ENCODE measurements at places on chromosomes 7 and 10.

DNA sequence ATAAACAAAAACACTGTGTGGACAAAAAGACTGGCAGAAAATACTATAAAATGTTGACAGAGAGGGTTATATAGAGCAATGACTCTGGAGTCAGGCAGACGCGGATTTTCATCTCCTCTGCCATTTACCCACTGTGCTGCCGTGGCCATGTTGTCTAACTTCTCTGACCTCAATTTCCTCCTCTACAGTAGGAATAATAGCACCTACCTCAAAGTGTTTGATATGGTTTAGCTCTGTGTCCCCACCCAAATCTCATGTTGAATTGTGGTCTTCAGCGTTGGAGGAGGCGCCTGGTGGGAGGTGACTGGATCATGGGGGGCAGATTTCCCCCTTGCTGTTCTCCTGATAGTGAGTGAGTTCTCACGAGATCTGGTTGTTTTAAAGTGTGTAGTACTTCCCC, 78.2 kb upstream of the CALN1 start:
- H3K27ac ChIP-seq: no peak overlapping the region
- no peaks in the 10 kb centered on the region for H3K27me3 ChIP-seq
- no peak overlapping the region for H3K4me3 ChIP-seq
- H3K36me3 ChIP-seq: no peaks in the 10 kb centered on the region
- DNase-seq: no peak

GRCh38 chr7:157727964-157728615, 391.3 kb downstream of the DNAJB6 start:
- no peaks in the 10 kb centered on the region for H3K27me3 ChIP-seq
- H3K27ac ChIP-seq: no peak overlapping the region
- H3K36me3 ChIP-seq: no peaks in the 10 kb centered on the region
- no peak for DNase-seq
- no peak overlapping the region for H3K4me3 ChIP-seq
- no peaks in the 10 kb centered on the region for H3K4me1 ChIP-seq

DNA sequence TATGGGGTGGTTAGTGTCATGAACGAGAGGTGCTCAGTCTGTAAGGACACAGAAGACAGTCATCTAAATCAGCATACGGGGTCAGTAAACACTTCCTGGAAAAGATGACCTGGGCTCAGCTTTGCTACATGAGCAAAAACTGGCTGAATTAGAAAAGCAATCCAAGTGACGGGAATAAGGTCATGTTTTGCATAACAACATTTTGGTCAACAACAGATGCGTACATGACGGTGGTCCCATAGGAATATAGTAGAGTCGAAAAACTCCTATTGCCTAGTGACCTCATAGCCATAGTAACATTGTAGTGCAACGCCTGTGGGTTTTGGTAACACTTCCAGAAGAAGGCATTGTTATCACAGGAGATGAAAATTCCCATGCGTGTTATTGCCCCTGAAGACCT, 92.9 kb downstream of the CTNNA3 start:
- no peaks in the 10 kb centered on the region for H3K36me3 ChIP-seq
- DNase-seq: no peak
- no peaks in the 10 kb centered on the region for H3K4me1 ChIP-seq
- no peak overlapping the region for H3K4me3 ChIP-seq
- no peaks in the 10 kb centered on the region for H3K27me3 ChIP-seq
- no peak overlapping the region for H3K27ac ChIP-seq

DNA sequence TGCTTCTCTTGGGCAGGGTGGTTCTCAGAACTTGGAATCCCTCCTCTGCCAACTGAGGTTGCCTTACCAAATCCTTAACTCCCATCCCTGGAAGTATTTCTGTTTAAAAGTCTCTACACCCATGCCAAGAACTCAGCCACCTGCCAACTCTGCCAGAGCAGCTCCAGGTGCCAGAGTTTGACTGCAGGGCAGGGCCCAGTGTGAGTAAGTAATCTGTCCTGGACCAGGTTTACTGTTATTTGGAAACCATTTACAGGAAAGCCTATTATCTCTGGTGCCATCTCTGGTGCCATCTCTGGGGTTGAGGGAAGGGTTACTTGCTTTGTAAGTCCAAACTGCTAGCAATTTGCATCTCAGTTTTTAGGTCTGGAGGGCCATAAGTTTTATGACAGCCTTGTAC, 2.5 kb downstream of the TSPAN15 start:
- no peaks in the 10 kb centered on the region for H3K27me3 ChIP-seq
- H3K27ac ChIP-seq: no peak overlapping the region
- no peak overlapping the region for H3K4me3 ChIP-seq
- no peaks in the 10 kb centered on the region for H3K36me3 ChIP-seq
- H3K4me1 ChIP-seq: peaks cover 42% of the 10 kb centered on the region

DNA sequence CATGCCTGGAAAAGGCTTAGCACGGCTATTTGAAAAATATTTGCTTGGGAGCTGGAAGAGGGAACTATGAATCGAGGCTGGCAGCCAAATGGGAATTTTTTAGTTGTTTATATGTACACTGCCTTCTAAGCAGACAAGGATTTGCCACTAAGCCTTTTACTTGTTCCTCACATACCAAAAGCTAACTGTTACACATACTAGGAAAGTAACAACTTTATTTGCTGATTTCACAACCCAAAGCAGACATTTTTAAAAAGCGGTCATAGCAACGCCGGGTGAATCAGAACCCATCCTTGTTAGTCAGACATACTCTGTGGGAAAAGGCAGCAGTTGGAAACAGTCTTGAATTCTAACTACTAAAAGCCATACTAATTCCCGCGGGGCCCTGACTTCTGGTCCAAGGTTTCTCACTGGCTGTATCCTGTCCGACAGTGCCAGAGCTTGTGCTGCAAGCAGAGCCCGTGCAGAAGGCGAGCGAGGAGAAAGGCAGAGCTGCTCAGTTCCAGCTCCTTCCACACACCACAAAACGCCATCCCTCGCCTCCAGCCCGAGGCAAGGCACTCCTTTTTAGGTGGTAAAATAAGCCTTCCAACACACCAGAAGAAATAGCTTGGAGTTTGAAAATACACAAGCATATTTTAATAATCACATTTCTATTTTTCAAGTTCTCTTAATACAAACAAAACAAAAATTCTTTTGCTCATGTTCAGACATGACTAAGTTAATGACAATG, 89.2 kb downstream of the RNF216 start:
- peak overlapping the region; percentile 74 for H3K27ac ChIP-seq
- no peaks in the 10 kb centered on the region for H3K27me3 ChIP-seq
- peak; percentile 61 for DNase-seq

GRCh38 chr10:67607472-67607871, 88.5 kb downstream of the CTNNA3 start:
- H3K27me3 ChIP-seq: no peaks in the 10 kb centered on the region
- no peak overlapping the region for H3K27ac ChIP-seq
- no peak overlapping the region for H3K4me3 ChIP-seq
- H3K36me3 ChIP-seq: no peaks in the 10 kb centered on the region
- no peaks in the 10 kb centered on the region for H3K4me1 ChIP-seq

- no peaks in the 10 kb centered on the region for H3K27me3 ChIP-seq
- peaks cover 31% of the 10 kb centered on the region for H3K4me1 ChIP-seq
- peak; percentile 73 for DNase-seq
- no peaks in the 10 kb centered on the region for H3K36me3 ChIP-seq
- H3K4me3 ChIP-seq: peak within 1 kb of the TSS; percentile 95
- peak within 1 kb of the TSS; percentile 96 for H3K27ac ChIP-seq
Observed at GRCh38 chr10:104337985-104338735, at the start of gene ITPRIP. ITPRIP (minus strand) TSS chr10:104338465; CDS start chr10:104316051, 22,414 bp downstream.

GRCh38 chr10:122461367-122461728, at the start of gene HTRA1:
HTRA1 (plus strand) TSS chr10:122461553; CDS start chr10:122461653, 100 bp downstream.
- DNase-seq: peak; percentile 72
- no peaks in the 10 kb centered on the region for H3K27me3 ChIP-seq
- peak within 1 kb of the TSS; percentile 33 for H3K4me3 ChIP-seq
- no peak within 1 kb of the TSS for H3K27ac ChIP-seq
- H3K4me1 ChIP-seq: peaks cover 25% of the 10 kb centered on the region
- no peaks in the 10 kb centered on the region for H3K36me3 ChIP-seq

DNA sequence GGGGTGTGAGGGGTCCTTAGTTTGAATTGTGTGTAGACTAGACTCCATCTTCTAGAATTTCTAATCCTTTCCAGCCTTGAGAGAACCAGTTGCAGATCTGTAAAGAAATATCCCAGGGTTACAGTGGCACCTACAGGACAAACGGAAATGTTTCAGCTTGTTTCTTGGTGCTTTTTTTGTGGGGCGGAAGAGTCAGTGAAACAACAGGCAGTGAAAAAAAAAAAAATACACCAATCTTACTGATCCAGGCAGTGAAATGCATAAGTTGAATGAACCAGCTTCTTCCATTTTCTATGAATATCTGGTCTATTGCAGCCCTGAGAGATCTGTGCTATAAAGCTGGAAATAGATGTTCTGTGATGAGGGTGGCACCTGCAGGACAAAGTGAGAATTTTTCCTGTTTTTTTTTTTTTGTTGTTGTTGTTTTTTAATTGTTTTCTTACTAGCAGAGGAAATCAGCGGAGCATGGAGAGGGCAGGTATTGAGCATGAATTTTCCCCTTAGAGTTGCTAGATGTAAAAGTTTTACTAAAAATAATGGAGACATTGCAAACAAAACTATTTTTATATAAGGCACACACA, 81.9 kb upstream of the DYNC1I1 start:
- DNase-seq: no peak
- no peaks in the 10 kb centered on the region for H3K4me1 ChIP-seq
- H3K36me3 ChIP-seq: no peaks in the 10 kb centered on the region
- no peak overlapping the region for H3K4me3 ChIP-seq

DNA sequence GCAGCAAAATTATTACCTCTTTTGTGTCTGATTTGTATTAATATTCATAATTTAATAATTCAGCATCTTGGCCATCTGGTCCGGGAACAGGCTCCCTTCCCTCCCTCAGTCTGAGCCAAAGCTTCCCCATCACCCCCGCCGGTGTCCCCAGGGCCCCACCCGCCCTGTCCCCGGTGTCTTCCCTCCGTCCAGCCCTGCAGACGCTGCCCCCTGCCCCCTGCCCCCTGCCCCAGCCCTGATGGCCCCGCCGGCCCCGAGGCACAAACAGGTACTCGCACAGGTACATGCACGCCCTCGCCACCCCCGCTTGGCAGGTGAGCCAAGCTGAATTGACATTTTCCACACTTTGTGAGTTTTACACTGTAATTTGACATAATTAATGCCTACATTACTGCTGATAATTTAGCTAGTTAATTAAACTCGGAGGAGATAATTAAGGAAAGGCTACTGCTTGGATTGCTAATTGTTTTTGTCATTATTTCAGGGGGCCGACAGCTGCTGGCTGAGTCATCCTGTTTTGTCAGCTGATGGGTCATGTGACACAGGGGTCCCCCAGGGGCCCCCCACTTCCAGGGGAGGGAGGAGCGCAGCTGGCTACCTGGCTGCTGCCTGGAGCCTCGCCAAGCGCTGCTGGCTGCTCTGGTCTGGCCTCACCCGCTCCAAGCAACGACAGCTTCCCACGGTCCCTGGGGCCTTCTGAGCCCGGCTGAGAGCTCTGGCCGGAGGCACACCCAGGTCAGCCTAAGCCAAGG, 36.6 kb downstream of the MICALL2 start:
- no peak overlapping the region for H3K4me3 ChIP-seq
- H3K27me3 ChIP-seq: no peaks in the 10 kb centered on the region
- DNase-seq: peak; percentile 59

DNA sequence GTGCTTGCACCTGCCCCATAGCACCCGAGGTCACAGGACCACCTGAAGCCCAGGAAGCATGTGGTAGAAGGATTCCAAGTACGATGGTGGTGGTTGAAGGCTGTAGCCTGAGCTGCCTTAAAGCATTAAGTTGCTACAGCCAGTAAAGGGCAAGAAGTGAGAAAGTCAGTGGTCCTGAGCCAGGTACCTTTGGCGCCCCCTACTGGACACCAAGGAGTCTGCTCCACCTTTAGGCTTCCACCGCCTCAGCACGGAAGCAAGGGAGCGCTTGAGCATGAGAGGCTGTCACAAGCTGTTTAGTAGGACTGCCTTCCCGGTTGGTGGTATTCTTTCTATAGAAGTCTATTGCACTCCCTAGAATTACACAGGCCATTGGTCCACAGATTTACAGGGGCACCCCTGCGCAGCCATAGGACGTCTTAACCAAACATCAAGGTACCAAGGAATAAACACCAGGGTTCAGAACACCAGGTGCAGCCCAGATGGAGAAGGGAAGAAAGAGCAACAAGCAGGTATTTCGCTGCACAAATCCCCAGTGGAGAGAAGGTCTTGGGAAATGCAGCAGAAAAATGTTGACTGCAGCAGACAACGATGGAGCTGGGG, 2.2 kb downstream of the CRTAC1 start:
- H3K4me1 ChIP-seq: peaks cover 17% of the 10 kb centered on the region
- no peaks in the 10 kb centered on the region for H3K36me3 ChIP-seq
- H3K27ac ChIP-seq: no peak overlapping the region
- H3K4me3 ChIP-seq: no peak overlapping the region
- peak; percentile 75 for DNase-seq
- H3K27me3 ChIP-seq: no peaks in the 10 kb centered on the region

DNA sequence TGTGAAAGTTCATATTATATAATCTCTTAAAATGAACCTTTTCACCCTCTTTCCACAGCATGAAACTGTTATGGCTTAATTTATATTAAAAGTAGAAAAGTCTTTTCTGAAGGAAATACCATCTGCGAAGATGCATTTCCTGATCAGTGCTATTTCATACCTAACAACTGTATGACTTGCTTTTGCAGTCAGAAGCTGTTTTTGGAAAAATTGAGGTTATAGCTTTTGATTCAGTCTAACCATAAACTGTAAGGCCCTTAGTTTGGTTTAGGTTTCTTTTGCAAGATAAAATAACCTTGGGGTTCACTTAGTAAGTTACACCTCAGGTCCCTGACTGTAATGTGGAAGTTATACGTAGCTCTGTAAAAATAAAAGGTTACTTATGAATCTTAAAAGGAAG, 22.7 kb upstream of the PARP12 start:
- no peak overlapping the region for H3K27ac ChIP-seq
- DNase-seq: no peak
- peaks cover 7% of the 10 kb centered on the region for H3K4me1 ChIP-seq
- H3K27me3 ChIP-seq: no peaks in the 10 kb centered on the region
- H3K36me3 ChIP-seq: peaks cover 2% of the 10 kb centered on the region

DNA sequence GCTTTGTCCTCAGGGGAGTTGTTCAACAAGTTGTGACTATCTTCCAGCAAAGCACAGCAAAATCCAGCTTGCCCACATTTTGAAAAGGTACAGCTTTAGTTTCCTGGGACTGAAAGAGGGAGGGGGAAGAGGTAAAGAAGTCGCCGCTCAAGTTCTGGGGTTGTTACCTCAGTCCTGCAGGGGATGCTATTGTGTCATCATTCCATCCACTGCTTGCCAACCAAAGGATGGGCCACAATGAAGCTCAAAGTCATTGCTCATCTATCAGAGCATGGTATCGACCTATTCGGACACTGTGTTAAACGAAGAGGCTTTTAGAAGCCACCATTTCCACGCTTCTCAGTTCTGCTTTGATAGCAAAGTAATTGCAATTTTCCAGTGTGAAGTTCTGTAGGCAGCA, 34.3 kb downstream of the NPY start:
- no peaks in the 10 kb centered on the region for H3K36me3 ChIP-seq
- no peak for DNase-seq
- H3K4me3 ChIP-seq: no peak overlapping the region
- no peaks in the 10 kb centered on the region for H3K27me3 ChIP-seq
- no peaks in the 10 kb centered on the region for H3K4me1 ChIP-seq
- no peak overlapping the region for H3K27ac ChIP-seq

DNA sequence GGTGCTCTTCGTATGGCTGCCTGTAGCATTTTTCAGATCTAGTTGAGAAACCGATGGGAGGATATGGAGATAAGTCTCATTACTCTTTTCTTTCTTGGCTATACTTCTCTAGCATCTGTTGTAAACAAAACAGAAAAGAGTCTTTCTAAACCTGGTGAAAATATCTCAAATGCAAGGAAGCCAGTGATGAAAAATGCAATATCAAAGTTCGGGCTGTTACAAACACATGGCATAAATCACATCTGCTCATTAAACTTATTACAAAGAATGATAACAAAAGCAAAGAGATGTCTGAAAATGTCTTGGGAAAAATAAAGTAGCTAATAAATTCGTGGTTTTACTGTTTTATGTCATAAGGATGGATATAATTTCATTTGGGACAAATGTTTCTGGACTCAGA, 71.8 kb upstream of the IGFBP3 start:
- no peaks in the 10 kb centered on the region for H3K36me3 ChIP-seq
- H3K4me3 ChIP-seq: no peak overlapping the region
- H3K4me1 ChIP-seq: no peaks in the 10 kb centered on the region
- no peak overlapping the region for H3K27ac ChIP-seq
- no peaks in the 10 kb centered on the region for H3K27me3 ChIP-seq

All from body of pancreas (tissue), 4 donors.